ENCODE measurements at places on chromosomes 7 and 10. TPM values are rescaled to one million over a fixed set of nuclear protein-coding genes. Genes with fewer than 3 reads are reported as not detected.

CDC14C gene
- total RNA-seq, result 0.11 TPM

C10orf71 gene
- total RNA-seq, result not detected

PLPP4 gene
- 22.5 TPM for total RNA-seq

CASTOR2 gene
- 8.4 TPM for total RNA-seq

NXPH1 gene
- total RNA-seq, result not detected

IFIT3 gene
- total RNA-seq, result 10.9 TPM

MYOZ1 gene
- total RNA-seq, result 0.32 TPM

AKR1D1 gene
- total RNA-seq, result not detected

ODAD2 gene
- total RNA-seq, result 1.5 TPM

SLC29A4 gene
- total RNA-seq, result 1.2 TPM

SH2B2 gene
- 7.1 TPM for total RNA-seq

MRPS17 gene
- 10.4 TPM for total RNA-seq

ABLIM1 gene
- total RNA-seq, result 0.54 TPM

PTPRZ1 gene
- total RNA-seq, result not detected

DNA sequence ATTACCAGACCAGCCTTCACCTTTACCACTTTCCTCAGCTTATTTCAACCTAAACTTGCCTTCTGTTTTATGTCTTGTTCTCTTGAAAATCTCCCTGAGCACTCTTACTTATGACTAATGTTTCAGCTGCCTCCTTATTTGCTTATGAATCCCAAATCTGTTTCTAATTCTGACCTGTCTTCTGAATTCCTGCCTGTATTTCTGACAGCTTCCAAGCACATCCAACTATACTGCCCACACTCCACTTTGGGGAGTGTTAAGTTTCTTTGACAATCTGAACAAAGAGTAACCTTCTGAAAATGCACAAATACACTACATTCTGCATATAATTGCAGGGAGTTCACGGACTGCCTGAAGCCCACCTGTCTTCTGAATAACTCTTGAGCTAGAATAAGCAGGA lies 48.7 kb downstream of the ARMC3 start:
- peak; percentile 48 for DNase-seq

DNA sequence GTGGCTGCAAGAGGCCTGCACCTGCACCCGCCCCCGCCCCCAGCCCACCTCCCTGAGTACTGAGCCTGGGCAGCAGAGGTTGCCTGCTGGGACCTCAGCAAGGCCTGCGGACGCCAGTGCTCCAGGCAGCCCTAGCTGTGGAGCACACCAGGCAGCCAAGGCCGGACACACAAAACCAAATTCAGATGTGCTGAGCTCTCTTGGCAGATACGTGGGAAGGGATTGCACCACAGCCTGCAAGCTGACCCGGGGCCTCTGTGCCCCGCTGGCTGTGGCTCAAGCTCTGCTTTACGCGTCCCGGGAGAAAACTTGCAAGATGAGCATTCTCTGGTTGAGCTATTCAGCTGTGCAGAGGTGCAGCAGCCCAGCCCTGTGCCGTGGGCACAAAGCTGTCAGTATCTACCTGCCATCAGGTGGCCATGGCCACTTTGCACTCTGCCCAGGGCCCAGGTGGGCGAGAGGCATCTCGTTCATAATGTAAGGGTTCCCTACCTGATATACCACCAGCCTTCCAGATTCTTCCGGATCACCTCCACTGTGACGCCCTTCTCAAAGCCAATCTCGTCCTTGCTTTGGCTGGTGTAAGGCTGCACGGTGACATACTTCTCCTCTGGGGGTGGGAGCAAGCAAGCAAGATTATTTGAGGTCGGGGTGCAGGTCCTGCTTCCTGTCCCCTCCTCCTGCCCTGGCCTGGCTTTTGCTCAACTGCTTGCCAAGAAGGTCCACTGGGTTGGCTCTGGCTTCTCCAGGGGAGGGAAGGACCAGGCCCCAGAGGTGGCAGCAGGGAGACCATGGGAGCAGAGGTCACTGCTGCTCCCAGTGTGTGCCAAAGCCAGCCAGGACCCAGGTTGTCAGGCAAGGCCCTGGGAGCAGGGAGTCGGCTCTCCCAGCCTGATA lies 123.4 kb downstream of the NEURL1 start:
- peak; percentile 98 for DNase-seq

- no peak for DNase-seq
Measured at GRCh38 chr10:80373502-80373901, 16.9 kb downstream of the DYDC2 start.

DNA sequence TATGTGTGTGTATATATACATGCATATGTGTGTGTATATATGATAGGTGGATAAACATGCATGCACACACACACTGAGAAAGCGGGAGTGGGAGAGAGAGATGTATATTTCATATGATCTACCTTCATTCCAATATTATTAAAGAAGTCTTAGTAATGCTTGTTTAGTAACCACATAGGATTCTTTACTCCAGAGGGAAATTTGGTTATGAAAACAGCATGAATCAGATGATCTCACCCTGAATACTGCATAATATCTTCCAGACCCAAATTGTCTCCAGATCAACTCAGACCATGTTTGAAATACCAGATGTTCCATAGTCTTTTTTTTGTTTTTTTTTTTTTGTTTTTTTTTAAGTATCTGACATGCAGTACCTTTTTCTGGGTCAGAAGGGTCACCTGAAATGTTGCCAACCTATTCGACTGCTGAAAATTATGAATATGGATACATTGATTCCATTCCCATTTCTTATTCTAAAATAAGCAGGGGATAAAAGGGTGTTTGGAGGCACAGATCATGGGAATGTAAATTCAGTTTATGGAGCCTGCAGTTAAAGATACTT lies 17.4 kb downstream of the TES start:
- peak; percentile 93 for DNase-seq

DNA sequence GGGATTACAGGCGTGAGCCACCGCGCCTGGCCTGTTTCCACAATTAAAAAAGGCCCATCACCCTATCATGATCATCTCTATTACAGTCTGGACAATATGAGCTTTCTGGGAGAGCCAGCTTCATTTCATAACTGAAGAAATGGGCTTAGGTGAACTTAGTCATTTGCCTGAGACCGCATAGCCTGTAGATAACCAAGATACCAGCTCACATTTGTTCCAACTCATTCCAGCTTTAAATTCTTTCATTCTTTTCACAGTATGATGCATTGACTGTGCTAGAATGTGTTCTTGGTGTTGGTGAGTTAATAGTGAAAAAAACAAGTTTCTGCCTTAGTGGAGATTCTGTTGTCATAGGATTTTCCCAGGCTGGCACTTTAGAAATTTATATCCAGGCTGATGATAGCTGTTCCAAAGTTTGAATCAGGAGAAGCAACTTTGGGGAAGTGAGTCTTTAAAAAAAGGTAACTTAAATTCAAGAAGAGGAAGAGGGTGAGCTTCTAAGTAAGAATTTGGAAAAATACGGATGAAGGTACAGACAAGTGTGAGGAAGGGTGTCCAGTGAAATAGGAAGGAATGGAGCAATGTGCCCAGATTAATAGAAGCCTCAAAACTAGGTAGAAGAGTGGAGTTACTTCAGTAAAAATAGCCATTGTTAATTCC lies 2.1 kb upstream of the H2AZ2 start:
- peak; percentile 47 for DNase-seq

- DNase-seq, result no peak
Measured at GRCh38 chr10:116324951-116325635, 845 bp downstream of the CCDC172 start.

GRCh38 chr10:124053971-124054370 lies 39.4 kb downstream of the CHST15 start:
- no peak for DNase-seq

- DNase-seq, result peak; percentile 77
Measured at GRCh38 chr10:32377458-32378259, 30.7 kb upstream of the EPC1 start.

- no peak for DNase-seq
Measured at GRCh38 chr10:128722947-128723346, 596.7 kb upstream of the MKI67 start.

GRCh38 chr7:158976468-158976848 lies 120.1 kb downstream of the DYNC2I1 start:
- peak; percentile 12 for DNase-seq

GRCh38 chr7:151179946-151180345 lies 7.1 kb downstream of the ASB10 start:
- DNase-seq, result no peak

DNA sequence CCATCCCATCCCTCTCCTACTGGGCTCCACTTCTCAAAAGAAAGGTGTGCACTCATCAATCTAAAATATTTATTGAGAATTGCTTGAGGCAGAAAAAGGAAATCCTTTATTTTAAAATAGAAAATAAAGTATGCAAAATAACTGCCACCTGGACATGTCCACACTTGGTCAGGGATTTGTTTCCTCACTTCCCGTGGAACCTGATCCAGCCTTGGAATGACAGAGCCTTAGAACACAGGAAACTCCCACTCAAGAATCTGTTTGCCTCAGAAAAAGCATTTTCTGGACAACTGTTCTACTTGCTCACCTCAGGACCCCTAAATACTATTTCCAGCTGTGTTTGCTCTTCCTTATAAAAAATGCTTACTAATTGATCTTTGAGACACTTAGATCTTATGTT lies 29.0 kb downstream of the AKR1C8 start:
- DNase-seq, result no peak

GRCh38 chr10:90302758-90303481 lies 554.9 kb downstream of the HTR7 start:
- DNase-seq, result no peak

DNA sequence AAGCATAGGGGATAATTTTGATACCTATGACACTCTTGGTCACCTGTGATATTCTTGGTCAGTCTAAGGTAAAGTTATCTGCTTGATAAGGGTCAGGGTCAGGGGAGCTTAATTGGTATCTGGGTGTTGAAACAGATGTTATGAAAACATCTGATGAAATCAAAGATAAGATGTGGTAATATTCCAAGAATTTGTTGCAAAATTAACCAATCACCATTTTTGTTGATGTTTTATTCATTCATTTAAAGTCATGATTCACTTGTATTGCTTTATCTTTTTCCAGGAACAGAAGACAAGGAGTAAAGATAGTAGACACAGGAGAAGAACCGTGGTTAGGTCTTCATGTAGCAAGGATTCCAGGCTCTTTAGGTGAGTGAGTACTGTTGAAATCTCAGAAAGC lies 103.1 kb downstream of the SEMA3C start:
- DNase-seq, result no peak

GRCh38 chr7:78052112-78052511 lies 253.5 kb downstream of the PHTF2 start:
- DNase-seq, result no peak

- DNase-seq, result peak; percentile 5
Measured at GRCh38 chr10:100291356-100291755, 4.9 kb upstream of the BLOC1S2 start.

DNA sequence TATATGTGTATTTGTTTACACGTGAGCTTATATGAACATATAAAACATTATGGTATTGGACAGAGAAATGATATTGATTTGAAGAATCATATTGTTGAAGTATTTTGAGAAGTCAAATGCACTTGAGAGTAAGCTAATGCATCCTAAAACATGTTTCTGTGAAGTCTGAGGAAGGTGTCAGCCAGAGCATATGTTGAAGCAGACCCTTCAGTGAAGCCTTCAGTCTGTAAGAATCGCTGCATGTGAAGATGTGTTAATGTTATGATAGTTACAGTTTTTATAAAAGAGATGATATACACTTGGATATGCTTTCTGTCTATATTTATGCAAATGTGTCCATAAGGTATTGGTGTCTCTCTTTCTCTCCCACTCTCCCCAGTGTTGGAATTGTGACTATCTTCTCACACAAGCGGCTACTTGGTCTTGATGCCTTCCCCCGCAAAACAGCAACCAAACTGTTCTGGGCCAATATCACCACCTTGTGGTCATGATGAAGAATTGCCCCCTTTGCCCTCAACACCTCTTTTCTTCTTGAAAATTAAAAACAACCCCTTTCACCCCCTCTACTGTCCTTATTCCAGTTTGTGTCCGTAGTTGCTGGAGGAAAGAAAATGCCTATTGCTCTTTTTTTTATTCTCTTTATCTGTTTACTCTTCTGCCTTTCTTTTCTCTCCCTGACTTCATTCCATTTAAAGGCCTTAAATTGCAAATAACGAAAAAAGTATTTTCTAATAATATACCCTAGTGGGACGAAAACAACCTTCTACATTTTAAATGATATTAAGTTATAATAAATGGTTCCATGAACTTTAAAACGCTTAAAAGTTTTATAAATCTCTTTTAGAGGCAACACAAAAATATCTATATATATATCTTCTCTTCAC lies 64.9 kb downstream of the IKZF1 start:
- DNase-seq, result peak; percentile 5

- DNase-seq, result peak; percentile 39
Measured at GRCh38 chr7:2864204-2864985, 20.3 kb upstream of the GNA12 start.

- DNase-seq, result no peak
Measured at GRCh38 chr10:92241501-92241900, 49.4 kb downstream of the CPEB3 start.

GRCh38 chr7:4607311-4607729 lies 74.8 kb upstream of the FOXK1 start:
- peak; percentile 57 for DNase-seq

- no peak for DNase-seq
Measured at GRCh38 chr7:25557379-25557917, 329.2 kb upstream of the NPVF start.

DNA sequence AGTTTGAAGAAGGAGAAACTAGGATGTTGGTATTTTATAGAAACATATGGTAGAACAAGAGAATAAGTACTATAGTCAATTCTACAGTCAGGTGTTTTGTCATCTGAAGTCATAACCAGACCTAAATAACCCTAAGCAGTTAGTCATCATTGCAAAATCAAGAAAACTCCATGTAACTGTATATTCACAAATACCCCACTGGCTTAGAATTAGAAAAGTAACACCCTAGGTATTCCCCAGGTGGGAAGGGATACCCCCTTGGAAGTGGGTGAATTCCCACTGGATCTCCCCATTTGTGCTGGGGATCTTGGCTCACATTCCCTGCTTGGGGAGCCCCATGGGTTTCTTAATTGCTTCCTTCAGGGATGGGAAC lies 45.9 kb upstream of the ITGB8 start:
- no peak for DNase-seq

GRCh38 chr7:149783386-149784250 lies 10.2 kb upstream of the ZNF467 start:
- DNase-seq, result no peak

GRCh38 chr7:51455948-51456347 lies 139.3 kb upstream of the COBL start:
- DNase-seq, result no peak

DNA sequence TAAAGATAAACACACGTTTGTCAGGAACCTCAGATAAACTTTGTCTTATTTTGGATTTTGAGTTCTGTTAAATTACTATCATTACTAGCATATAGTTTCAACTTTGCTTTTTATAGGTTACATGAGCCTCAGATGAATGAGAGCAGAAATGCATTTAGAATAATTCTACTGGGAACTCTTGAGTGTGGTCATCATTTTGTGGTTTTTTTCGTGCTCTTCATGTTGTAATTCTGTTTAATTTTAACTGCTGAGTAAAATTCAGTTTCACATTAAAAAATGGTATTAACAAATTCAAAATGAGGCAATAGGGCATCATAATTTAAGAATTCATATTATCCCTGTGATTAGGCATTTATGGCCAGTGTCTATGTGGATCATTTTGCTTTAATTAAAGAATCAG lies 72.9 kb downstream of the GNAI1 start:
- peak; percentile 33 for DNase-seq

GRCh38 chr10:68333440-68334431 lies 1.0 kb upstream of the PBLD start:
- peak; percentile 34 for DNase-seq

GRCh38 chr7:151992375-151992774 lies 33.1 kb upstream of the GALNT11 start:
- peak; percentile 51 for DNase-seq

- peak; percentile 42 for DNase-seq
Measured at GRCh38 chr10:94630017-94630688, 53.4 kb upstream of the CYP2C18 start.

All from GM23248 (cell line).